Gastrocnemius medialis (tissue), 4 donors: ENCODE measurements at places on chromosomes 11 and 22. TPM values are rescaled to one million over a fixed set of nuclear protein-coding genes. Genes with fewer than 3 reads are reported as not detected.

ARAP1 gene
- 52.0 TPM for total RNA-seq

DNA sequence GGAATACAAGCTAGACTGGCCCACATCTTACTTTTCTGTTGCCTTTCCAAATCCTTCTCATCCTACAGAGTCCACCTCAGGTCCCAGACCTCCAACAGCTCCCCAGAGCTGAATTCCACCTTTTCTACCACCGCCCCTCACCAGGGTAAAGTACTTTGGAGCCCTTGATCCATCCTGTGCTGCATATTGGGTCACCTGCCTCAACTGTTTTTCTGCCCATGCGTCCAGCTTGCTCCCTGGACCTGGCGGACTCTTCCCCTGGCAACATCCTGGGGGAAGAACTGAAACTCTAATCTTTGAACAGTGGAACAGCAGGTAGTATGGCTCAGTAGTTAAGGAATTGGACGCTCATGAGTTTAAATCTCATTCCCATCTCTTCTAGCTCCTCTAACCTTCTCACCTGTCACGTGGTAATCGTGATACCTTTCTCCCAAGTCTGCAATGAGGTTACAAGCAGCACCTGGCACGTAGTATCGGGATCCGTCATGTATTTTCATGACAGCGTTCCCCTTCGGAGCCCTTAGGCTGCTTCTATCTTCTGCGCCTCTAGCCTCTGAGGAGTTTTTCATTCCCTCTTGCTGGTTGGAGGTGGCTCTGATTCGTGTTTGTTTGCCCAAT, 98.1 kb downstream of the CEP164 start:
- no peak for DNase-seq
- no peaks in the 10 kb centered on the region for H3K4me1 ChIP-seq
- no peaks in the 10 kb centered on the region for H3K36me3 ChIP-seq
- no peaks in the 10 kb centered on the region for H3K27me3 ChIP-seq
- H3K27ac ChIP-seq: no peak overlapping the region

CDC45 gene
- total RNA-seq: 0.27 TPM

GRCh38 chr11:45578316-45578715, 87.1 kb downstream of the CHST1 start:
- H3K36me3 ChIP-seq: no peaks in the 10 kb centered on the region
- peaks cover 11% of the 10 kb centered on the region for H3K27me3 ChIP-seq
- H3K27ac ChIP-seq: no peak overlapping the region
- DNase-seq: no peak
- H3K4me1 ChIP-seq: no peaks in the 10 kb centered on the region

OR52N4 gene
- total RNA-seq: not detected

DNA sequence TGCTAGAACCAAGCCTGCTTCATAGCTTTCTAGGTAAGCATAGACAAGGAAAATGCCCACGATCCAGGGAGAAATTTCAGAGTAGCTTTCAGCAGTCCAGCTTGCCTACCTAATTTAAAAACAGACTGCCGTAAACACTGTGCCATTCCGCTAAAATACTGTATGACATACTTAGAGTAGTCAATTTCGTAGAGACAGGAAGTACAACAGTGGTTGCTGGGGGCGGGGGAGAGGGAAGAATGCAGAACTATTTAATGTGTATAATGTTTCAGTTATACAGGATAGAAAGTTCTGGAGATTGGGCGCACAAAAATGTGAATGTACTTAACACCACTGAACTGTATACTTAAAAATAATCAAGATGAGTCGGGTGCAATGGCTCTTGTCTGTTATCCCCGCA, 56.7 kb downstream of the C11orf58 start:
- no peaks in the 10 kb centered on the region for H3K4me1 ChIP-seq
- no peaks in the 10 kb centered on the region for H3K36me3 ChIP-seq
- H3K27ac ChIP-seq: no peak overlapping the region
- H3K4me3 ChIP-seq: no peak overlapping the region

- H3K4me1 ChIP-seq: peaks cover 6% of the 10 kb centered on the region
- DNase-seq: no peak
- H3K36me3 ChIP-seq: no peaks in the 10 kb centered on the region
- H3K27me3 ChIP-seq: no peaks in the 10 kb centered on the region
- H3K4me3 ChIP-seq: no peak overlapping the region
Observed at GRCh38 chr11:72394416-72394815, 39.9 kb downstream of the CLPB start.

- no peak overlapping the region for H3K27ac ChIP-seq
- no peak overlapping the region for H3K4me3 ChIP-seq
- no peaks in the 10 kb centered on the region for H3K4me1 ChIP-seq
- no peak for DNase-seq
- H3K36me3 ChIP-seq: no peaks in the 10 kb centered on the region
Observed at GRCh38 chr22:38956551-38956950, 858 bp upstream of the APOBEC3A start.

GRCh38 chr22:48600171-48600570, 1227.5 kb downstream of the BRD1 start:
- H3K27ac ChIP-seq: no peak overlapping the region
- H3K36me3 ChIP-seq: no peaks in the 10 kb centered on the region
- DNase-seq: no peak
- H3K4me3 ChIP-seq: no peak overlapping the region
- H3K27me3 ChIP-seq: no peaks in the 10 kb centered on the region

OR51B6 gene
- total RNA-seq: not detected

GRCh38 chr11:19711911-19712280, 741 bp upstream of the NAV2 start:
- no peak for DNase-seq
- peak overlapping the region; percentile 83 for H3K27ac ChIP-seq
- H3K4me3 ChIP-seq: peak overlapping the region; percentile 78
- no peaks in the 10 kb centered on the region for H3K36me3 ChIP-seq
- peaks cover 19% of the 10 kb centered on the region for H3K27me3 ChIP-seq
- peaks cover 25% of the 10 kb centered on the region for H3K4me1 ChIP-seq

LRRC4C gene
- total RNA-seq: 0.59 TPM

DUSP8 gene
- 2.6 TPM for total RNA-seq

DNA sequence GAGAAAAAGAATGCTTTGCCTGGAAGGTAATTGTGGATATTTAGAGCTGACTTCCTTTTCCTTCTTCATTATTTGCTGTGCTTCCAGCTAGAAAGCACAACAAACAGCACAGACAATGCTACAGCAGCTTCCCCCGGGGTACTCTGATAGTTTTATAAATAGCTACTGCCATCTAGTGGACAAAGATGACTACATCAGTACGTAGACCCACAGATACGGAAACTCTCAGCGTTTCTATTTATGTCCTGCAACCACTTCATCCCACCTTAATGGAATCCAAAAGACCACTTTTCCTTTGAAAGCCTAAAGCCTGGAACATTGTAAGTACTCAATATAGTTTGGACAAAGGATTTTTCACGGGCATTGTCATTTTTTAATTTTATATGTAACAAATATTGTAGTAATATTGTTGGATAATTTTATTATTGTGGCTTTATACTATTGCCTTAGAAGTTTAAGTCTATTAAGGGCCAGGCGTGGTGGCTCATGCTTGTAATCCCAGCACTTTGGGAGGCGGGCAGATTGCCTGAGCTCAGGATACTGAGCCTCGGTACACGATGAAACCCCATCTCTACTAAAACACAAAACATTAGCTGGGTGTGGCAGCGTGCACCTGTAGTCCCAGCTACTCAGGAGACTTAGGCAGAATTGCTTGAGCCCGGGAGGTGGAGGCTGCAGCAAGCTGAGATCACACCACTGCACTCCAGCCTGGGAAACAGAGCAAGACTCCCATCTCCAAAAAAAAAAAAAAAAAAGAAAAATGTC, 7.5 kb downstream of the HSPA8 start:
- H3K4me3 ChIP-seq: no peak overlapping the region
- DNase-seq: no peak
- H3K27me3 ChIP-seq: no peaks in the 10 kb centered on the region

DNA sequence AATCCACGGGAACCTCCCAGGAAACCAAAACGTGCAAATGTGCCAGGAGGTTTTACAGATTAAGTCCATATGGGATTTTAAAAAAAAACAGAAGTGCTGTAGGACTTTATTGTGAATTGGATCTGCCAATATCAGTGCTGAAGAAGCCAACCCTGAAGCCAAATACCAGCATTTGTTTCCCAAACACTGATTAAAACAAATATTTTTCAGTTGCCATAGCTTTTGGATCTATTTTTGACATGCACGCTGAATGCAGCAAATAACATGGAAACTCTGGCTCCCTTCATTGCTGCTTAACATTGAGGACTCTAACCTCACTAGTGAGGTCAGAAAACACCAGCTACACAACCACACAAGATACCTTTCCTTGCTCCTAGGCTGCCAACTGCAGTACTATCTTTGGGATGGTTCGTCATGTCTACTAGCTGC, 28.4 kb upstream of the SIK2 start:
- H3K4me3 ChIP-seq: peak overlapping the region; percentile 26
- no peaks in the 10 kb centered on the region for H3K36me3 ChIP-seq
- peak; percentile 46 for DNase-seq
- peak overlapping the region; percentile 61 for H3K27ac ChIP-seq
- H3K27me3 ChIP-seq: no peaks in the 10 kb centered on the region

DNA sequence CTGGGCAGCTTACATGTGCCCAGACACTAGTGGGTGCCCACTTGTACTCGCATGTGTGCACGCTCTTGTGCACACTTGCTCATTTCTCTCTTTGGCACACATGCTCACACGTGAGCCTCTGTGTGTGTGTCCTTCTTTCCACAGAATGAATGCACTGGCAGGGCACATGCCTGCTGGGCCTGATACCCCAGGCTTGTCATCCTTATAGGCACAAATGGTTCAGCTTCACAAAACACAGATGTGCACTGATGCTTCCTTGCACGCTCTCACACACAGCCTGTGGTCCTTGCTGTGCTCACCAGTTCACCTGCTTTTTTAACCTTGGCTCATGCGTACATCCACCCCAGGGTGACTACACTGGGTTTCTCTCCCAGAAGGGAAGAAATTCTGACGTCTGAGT, 174.8 kb downstream of the BUD13 start:
- no peaks in the 10 kb centered on the region for H3K36me3 ChIP-seq
- no peak for DNase-seq
- H3K4me1 ChIP-seq: no peaks in the 10 kb centered on the region
- H3K27me3 ChIP-seq: no peaks in the 10 kb centered on the region

DNA sequence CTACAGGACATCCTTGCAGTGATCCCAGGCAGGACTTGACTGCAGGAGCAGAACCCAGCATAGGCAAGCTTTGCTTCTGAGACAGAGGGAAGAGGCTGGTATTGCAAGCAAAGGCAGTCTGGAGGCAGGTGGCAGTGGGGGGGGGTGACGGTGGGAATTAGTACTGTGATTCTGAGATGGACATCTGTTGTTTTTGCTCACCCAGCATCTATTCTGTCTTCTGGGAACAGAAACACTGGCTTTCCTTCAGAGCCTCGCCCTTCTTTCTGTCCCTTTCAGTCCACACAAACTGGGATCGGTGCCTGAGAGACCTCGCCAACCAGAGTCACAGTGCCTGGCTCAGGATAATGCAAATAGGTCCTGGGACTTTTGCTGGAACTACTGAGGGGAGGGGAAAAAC, 31.2 kb upstream of the RASL10A start:
- no peak overlapping the region for H3K4me3 ChIP-seq
- H3K36me3 ChIP-seq: peaks cover 55% of the 10 kb centered on the region
- no peaks in the 10 kb centered on the region for H3K27me3 ChIP-seq

DNA sequence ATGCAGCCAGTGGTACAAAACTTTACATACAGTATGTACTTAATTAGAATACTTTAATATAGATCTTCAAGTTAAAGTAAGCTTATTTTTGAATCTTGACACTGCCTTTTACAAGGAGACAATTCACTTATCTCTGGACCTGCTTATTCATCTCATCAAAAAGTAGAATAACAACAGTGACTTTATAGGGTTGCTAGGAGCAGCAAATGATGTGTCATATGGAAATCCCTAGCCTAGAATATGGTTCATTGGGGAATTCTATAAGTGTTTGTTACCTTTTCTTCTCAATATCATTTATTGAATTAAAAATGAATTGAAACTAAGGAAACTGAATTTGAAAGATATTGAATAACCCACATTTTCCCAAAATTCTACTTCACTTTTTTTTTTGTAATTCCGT, 45.0 kb upstream of the FIBIN start:
- no peaks in the 10 kb centered on the region for H3K4me1 ChIP-seq
- H3K4me3 ChIP-seq: no peak overlapping the region

DNA sequence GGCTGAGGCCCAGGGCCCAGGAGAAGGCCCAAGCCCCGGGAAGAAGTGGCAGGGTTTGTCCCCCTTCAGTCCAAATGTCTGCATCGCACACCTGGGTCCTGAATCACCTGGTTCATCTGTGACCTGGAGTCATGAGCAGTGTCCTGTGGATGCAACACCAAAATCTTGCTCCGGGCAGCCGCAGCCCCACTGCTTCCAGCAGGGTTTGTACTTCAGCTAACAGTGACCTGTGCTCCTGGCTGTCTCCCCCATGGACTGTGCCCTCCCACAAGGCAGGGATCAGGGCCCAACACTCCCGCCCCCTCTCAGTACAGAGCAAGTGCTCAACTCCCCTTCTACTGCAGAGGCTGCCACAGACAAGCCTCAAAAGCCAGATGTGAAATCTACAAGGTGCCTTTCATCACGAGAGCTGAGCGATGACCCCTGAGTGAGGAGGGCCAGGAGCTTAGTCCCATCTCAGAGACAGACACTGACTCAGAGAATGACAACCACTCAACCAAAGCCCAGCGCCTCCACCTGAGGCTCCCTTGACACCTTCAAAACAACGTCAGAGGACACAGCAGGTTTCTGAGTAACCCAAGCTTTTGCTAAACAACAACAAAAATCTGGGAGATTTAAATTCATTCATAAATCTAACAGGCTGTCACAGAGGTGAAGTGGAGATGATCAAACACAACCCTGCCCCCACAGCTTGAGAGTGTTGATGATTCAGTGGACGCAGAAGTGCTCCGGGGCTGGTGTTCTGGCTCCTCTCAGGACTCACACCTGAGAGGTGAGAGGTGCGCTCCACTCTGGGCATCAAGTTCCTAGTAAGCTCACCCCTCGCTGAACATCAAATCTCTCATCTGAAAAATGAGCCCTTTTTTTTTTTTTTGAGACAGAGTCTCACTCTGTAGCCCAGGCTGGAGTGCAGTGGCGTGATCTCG, 3.4 kb downstream of the KIAA0930 start:
- no peaks in the 10 kb centered on the region for H3K36me3 ChIP-seq
- no peak overlapping the region for H3K27ac ChIP-seq
- no peak overlapping the region for H3K4me3 ChIP-seq
- no peaks in the 10 kb centered on the region for H3K27me3 ChIP-seq

DNA sequence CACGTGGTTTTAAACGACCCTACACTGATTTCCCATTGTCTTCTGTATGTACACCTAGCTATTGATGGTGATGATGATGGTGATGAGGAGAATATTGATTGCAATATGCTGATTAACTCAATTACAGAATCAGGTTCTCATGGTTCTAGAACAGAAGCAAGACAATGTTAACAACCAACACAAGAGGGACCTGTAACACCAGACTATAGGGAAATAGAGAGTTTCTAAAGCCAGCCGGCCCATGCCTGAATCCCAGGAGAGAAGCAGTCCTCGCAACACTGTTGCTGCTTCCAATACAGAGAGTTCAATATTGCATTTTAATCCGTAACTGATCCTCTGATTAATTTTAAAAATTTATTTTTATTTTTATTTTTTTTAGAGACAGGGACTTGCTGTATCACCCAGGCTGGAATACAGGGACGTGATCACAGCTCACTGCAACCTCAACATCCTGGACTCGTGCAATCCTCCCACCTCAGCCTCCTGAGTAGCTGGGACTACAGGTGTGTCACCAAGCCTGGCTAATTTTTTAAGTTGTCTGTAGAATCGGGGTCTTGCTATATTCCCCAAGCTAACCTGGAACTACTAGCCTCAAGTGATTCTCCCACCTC, 22.2 kb upstream of the UBASH3B start:
- no peak overlapping the region for H3K4me3 ChIP-seq
- no peaks in the 10 kb centered on the region for H3K36me3 ChIP-seq
- no peak overlapping the region for H3K27ac ChIP-seq
- DNase-seq: no peak
- H3K4me1 ChIP-seq: no peaks in the 10 kb centered on the region
- H3K27me3 ChIP-seq: no peaks in the 10 kb centered on the region
